ENCODE measurements at places on chromosomes 3 and 15.

GRCh38 chr3:128994173-128994512 is 267 bp upstream of the CFAP92 start:
- no peak for DNase-seq

GRCh38 chr15:61680260-61681037 is 379.8 kb downstream of the VPS13C start:
- no peak for DNase-seq

DNA sequence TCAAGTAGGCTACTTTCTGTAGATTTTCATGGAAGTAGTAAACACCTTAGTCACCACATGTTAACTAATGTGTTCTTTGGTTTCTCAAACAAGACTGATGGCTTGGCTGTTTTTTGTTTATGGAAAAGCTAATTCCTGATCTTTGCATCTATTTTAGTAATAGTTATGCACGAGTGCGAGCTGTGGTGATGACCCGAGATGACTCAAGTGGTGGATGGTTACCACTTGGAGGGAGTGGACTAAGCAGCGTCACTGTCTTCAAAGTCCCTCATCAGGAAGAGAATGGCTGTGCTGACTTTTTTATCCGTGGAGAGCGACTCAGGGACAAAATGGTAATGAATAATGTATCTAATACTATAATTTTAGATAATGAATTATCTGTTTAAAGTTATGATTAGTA is 46.6 kb downstream of the SPRED1 start:
- DNase-seq, result no peak

DNA sequence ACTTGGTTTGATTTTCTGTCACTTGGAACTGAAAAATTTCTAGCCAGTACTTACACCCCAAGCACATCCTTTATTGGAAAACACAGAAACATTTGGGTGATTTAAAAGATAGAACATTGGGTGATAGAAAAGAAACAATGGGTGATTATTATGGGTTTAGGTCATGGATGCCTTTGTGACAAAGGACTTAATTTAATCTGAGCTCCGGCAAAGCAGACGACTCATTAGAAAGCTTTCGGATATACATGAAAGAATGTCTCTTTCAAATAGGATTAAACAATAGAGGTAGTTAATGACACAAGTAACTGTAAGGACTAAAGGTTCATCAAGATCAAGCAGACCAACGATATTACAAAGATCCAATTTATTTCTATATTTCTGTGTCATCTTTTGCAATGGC is 37.3 kb upstream of the CNTN4 start:
- DNase-seq, result no peak

DNA sequence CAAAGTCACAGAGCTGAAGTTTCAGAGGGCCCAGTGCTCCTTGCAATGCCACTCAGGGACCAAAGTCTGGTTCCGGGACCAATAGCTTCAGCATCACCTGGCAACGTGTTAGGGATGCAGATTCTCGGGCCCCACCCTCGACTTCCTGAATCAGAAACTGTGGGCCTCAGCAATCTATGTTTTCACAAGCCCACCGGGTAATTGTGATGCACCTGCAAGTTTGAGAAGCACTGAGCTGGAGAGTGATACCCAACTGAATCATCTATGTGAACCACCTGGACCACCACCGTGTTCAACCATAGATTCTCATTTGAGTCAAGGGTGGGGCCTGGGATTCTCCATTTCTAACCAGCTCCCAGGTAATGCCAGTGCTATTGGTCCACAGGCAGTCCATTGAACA is 55.7 kb downstream of the CORO2B start:
- no peak for DNase-seq

Data from hematopoietic multipotent progenitor cell treated with erythropoietin and hydrocortisone succinate and interleukin-3 and kit ligand, for 8 days (in vitro differentiated cells).